ENCODE measurements at places on chromosomes 13 and 19.

GRCh38 chr13:112726016-112726767 lies 36.4 kb downstream of the ATP11A start:
- no peak for DNase-seq

DNA sequence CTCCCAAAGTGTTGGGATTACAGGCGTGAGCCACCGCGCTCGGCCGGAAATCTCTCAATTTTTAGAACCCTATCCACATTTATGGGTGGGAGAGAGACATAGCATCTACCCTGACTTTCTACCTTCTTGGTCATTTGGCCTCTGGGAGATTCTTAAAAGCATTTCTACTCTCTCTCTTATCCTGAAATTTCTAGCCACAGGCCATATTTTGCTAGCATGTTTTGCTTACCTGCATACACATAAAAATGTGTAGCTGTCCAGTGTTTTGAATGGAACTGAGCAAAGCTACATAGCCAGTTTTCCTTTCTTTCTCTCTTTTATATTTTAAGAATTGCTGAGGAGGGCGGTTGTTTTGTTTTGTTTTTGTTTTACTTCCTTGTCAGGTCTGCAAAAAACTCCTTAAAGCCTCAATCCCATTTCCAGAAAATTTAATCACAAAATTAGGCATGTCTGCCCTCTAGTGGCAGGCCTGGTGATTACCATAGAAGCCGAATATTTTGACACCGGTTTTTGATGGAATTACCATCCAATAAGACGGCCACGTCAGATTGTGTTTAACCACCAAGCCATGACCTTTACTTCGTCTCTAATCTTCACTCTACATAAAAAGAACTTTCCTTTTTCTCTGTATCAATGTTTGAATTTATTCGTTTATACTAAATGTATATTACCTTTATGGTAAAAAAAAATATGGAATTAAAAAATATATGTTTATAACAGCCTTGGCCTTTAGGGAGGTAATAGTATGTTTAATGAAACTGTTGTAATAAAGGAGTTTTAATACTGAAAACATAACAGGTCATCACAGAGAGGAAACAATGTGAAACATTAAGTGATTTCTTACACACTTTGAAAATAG lies 34.4 kb upstream of the OXGR1 start:
- peak; percentile 69 for DNase-seq

DNA sequence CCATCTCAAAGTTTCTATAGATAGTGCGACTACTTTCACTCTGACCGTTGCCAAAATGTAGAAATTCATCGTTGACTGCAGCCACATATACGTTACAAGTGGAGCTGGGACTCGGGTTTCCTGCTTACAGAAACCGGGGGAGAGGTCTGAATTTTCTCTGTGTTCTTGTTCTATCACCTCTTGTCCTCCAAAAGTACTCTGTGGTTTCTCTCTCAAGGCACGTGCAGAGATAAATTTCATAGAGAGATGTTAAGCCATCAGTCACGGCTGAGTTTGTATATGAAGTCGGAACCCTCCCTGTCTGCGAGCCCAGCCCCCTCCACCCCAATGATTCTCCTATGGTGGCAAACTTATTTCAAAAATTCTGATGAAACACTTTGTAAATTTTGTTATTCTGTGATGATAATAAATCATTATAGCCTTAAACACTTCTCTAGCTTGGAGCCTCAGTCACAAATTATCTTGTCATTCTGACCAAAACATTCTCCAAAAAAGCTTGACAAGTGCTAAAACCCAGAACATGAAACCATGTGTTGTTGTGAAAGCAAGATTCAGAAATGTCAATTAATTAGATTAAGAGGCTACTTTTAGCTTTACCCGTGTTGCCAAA lies 87.5 kb downstream of the TSHZ3 start:
- DNase-seq: no peak

GRCh38 chr13:99064624-99065234 lies 86.9 kb upstream of the DOCK9 start:
- DNase-seq: no peak

GRCh38 chr13:99870541-99870940 lies 101.0 kb downstream of the ZIC5 start:
- no peak for DNase-seq

GRCh38 chr19:2768365-2769132 lies 14.5 kb downstream of the SGTA start:
- no peak for DNase-seq

- no peak for DNase-seq
Measured at GRCh38 chr19:38115271-38115802, 108.7 kb downstream of the DPF1 start.

DNA sequence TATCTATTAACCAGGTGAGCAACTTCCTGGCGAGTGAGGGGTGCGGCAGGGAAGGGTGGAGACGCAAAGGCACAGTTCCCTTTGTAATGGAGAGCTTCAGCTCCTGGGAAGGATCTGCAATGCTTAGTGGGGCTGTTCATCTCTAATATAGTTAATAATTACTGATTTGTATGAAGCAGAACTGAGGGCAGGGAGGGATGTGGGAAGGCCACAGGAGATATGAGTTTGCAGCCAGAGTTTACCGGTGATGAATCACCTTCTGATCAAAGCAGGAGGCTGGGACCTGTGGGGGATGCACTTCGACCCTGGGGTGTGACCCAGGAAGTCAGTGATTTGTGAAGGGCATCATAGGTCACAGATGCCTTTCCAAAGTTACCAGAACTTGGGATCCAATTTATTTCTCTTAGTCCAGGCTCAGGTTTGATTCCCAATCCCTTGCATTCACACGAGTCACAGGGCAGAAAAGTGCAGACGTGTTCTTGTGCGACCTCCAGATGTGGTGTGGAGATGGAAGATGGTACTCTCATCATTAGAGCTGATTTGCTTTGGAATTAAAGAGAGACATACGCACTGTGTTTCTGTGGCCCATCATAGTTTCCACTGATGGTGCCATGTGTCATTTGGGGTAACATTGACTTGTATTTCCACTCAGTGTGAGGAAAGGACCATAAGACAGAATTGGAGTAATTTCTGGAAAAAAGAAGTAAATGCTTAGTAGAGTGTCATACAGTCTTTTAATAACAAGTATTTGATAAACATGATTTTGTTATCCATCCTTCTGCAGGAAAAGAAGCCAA lies 55.0 kb downstream of the LRCH1 start:
- no peak for DNase-seq

DNA sequence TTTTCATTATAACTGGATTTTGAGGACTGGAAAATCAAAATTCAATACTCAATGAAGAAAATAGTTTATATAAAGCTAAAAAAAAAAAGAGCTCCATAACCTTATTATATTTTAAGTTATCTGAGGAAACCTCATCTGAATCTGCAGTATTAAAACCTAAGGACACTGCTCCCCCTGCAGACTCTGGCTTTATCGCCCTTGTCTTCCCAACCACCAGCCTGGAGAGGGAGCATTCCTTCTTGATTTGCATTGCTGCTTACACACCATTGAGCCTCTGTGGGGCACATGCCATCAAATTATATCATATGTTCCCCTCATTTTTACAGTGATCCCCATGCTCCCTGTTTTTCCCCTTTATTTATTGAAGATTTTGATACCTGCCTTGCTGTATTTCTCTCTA lies 871.4 kb upstream of the GPC6 start:
- peak; percentile 20 for DNase-seq

- DNase-seq: no peak
Measured at GRCh38 chr13:91169321-91170050, 178.0 kb upstream of the MIR17HG start.

DNA sequence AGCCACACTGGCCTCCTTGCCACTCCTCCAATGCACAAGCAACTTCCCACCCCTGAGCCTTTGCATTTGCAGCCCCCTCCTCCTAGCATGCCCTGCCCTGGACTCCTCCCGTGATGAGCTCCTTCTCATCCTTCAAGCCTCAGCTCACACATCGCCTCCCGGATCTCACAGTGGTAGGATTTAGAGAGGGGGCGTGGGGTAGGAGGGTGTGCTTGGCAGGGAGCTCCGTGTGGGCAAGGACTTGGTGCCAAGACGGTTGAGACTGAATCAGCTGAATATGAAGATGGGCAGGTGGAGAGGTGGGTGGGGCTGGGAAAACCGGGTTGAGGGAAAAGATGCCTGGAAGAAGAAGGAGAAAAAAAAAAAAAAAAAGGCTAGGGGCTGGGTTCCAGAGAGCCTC lies 48.4 kb upstream of the ZNRF4 start:
- no peak for DNase-seq

DNA sequence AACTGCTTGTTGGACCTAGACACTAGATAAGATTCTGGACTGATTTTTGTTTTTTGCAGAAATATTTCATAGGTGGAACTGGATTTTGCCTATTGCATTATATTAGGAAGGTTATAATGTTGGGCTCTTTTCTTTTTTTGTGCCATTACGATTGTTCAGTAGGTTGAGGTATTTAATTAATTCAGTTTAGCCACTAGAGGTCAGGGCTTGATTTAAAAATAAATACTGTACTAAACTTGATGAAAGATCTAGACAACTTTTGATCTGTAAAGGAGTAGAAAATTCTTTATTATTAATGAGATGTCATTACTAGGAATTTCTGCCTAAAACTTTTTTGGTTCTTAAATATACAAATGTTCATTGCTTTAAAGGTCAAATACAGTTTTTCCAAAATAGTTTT lies 15.2 kb upstream of the SUPT20H start:
- peak; percentile 39 for DNase-seq

DNA sequence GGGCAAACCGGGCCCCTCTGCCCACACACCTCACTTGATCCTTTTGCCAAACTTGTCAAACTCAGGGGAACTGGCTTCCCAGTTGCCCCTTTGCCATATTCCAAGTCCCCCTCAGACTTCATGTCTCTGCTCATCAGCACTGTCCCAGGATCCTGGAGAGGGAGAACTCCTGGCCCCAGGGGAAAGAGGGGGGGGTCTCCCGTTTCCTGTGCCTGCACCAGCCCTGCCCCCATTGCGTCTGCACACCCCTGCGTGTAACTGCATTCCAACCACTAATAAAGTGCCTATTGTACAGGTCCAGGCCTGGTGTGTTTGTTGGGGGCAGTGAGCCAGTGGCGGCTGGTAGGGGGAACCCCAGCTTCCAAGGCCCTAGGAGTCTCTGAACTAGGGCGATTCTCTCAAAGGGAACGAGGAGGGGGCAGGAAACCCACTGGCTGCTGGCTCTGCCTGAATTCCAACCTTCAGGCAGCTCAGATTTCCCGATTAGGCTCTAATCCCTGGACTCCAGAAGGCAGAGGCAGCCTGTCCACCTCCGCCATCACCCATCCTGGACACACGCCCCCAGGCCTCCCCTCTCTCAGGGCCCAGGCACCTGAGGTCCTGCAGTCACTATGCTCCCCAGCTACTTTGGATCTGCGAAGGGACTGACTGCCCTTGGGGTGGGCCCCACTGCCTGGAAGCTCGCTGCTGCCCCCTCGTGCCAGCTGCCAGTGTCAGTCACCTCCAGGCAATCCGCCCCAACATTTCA lies 9.7 kb upstream of the ILF3 start:
- DNase-seq: peak; percentile 93

DNA sequence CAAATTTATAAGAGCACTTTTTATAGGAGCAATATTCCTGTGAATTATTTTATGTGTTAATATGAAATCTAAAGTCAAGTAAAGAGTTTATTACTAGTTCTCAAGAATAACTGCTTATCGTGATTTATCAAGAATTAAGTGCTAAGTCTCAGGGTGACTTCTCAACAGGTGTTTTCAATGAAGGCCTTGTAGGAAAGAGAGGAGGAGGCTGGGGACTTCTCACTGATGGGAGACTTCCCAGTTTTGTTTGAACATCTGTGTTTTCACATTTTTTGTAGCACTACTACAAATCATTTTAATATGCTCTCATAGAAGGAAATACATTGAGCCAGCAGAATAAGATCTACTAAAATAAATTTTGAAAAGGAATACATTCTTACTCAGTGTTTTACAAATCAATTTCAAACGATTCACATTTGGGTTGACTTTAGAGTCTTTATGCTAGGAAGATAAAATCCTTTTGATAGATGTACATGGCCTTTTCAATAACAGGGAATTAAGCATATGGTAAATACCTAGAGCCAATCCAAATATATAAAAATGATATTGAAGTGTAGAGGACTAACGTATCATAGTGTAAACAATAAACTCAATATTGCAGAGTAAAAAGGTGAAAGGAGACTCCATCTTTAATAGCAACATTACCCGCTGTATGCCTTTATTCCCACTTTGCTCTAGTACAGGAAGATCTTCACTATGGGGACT lies 6.8 kb downstream of the PCDH17 start:
- DNase-seq: no peak

GRCh38 chr13:43303033-43303729 lies 279.8 kb downstream of the DNAJC15 start:
- DNase-seq: peak; percentile 79

- DNase-seq: no peak
Measured at GRCh38 chr13:113747291-113747833, 11.7 kb upstream of the TMEM255B start.

GRCh38 chr13:114038211-114038613 lies 64.3 kb upstream of the C13orf46 start:
- DNase-seq: no peak

DNA sequence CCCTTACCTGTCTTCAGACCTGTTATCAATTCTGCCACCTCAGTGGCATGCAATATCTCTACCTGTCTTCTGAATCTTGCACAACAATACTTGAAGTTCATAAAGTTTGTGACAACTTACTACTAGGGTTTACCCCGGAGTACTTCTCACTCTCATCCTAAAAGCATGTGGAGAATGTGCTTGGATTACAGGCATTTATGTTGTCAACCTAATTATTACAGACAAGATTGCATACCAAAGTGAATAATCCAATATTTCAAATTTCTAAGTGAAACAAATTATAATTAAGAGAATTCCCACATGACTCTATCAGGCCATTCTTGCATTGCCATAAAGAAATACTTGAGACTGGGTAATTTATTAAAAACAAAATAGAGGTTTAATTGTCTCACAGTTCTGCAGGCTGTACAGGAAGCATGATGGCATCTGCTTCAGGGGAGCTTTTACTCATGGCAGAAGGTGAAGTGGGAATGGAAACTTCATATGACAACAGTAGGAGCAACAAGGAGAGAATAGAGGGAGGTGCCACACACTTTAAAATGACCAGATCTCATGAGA lies 661.0 kb upstream of the SPRY2 start:
- no peak for DNase-seq

DNA sequence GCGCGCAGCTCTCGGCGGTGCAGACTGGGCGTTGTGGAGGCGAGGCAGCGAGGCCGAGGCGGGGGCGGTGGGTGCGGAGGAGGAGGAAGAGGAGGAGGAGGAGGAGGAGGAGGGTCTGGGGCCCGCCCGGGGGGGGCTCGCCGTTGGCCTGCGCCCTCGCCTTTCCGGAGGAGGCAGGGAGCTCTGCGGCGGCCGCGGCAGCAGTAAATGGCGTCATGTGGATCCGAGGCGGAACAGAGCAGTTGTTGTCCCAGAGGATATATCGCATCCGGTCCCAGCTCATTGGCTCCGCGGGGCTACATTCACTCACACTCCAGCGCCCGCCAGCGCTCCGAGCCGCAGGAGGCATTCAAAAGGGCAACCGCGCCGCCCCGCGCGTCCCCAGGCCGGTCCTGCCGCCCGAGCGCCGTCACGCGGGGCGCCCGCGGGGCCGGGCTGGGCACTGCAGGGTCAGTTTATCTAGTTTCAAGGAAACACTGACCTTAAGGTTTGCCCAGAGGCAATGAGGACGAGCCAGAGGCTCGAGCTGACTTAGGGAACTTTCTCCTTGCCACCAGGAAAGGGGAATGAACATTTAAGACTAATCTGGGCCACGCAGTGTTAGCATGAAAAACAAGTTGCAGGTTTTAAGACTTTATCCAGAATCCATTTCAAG lies at the start of gene SPRY2:
Gene SPRY2, minus strand, starts transcription at position 26 of the 655 bp plus-strand sequence. CDS start 3,421 bp downstream, outside the sequence.
- peak; percentile 92 for DNase-seq
